Astrocyte (in vitro differentiated cells and primary cell): ENCODE measurements at places on chromosomes 7 and 10.

GRCh38 chr7:135527025-135527424 lies 17.1 kb upstream of the CNOT4 start:
- no peak for DNase-seq

DNA sequence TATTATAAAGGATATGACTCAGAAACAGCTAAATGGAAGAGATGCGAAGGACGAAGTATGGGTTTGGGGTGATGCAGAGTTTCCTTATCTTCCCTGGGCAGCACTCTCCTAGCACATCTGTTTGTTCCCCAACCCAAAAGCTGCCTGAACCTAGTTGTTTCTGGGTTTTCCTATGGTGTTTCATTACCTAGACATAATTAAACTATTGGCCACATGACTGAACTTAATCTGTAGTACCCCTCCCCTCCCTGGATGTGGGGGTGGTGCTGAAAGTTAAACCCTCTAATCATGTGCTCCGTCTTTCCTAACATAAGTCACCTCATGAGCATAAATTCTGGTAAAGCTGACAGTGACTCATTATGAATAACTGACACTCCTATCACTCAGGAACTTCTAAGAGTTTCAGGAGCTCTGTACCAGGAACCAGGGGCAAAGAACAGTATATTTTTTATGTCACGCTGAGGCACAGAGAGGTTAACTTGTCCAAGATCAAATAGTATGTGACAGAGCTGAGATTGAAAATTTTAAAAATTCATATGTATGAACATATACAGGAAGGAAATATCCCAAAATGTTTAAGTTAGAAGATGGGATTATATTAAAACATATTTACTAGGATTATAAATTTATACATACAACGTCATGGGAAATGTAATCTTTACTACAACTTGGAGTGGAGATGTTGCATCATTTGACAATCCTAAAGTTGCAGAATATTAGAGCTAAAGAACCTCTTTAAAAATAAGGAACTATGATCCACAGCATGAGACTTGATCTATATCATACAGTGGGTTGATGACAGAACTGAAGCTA lies 4.8 kb downstream of the STRIP2 start:
- DNase-seq = peak; percentile 69

- DNase-seq = no peak
These were observed 428 bp downstream of the CALML5 start for GRCh38 chr10:5498791-5499492.

GRCh38 chr7:116691664-116692063 lies 19.7 kb downstream of the MET start:
- DNase-seq = peak; percentile 52

DNA sequence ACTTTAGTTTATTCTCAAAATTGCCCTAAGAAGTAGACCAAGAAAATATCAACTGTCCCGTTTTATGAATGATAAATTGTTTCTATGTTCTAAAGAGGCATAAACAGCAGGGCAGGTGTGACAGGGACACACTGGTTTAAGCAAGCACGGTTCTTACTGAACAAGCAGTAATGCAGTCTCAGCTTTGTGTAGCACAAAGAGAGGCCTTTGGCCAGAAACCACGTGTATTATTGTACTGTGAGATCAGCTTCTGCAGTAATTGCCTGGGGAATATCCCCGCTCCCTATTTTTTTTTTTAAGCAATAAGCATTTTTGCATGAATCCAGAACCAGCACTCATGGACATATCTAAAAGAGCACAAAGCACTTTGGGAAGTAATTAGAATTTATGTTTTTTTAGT lies 255.4 kb downstream of the WDR11 start:
- DNase-seq = no peak

DNA sequence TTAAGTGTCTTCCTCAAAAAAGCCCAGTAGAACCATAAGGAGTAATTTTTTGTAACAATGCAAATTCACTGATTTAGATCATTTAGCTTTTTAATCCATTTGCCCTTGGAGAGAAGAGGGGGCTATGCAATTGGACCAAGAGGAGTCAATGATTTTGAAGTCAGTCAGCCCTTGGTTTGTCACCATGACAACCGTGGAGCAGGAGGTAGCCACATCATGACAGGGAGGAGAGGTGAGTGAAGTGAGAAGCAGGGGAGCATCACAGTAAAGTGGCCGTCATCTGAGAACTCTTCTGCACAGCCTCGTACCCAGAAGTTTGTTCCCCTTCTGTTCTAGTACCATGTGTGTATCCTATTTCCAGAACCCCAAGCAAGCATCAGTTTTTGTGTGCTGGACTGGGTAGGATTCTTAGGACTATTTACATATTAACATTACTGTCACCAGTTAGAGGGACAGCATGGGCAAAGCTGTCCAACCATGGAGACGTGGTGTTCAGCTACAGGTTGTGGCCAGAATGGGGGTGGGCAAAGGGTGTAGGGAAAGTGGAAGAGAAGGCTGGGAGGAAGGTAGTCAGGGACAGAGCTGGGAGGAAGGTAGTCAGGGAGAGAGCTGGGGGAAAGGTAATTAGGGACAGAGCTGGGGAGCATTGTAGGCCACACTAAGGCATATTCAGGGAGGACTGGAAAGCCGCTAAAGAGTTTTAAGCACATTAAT lies 13.1 kb downstream of the UBE3C start:
- DNase-seq = no peak

DNA sequence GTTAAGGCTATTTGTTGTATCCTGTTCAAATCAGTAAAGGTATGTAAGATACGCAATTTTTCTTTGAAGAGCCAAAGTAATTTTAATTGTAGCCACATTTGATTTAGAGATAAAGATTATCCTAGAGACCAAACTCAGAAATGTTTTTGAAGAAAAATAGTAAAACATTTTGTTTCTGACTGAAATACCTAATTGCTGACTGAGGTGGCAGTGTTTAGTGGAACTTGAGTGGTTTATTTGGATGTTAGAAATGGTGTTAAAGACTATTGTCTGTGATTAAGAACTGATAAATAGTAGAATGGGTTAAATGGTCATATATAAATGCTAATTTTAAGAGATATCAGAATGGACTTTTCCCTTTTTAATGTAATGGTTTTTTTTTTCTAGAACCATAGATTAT lies 15.3 kb downstream of the EDRF1 start:
- DNase-seq = no peak

- DNase-seq = peak; percentile 81
These were observed 167.7 kb upstream of the TNRC18 start for GRCh38 chr7:5591278-5591874.

DNA sequence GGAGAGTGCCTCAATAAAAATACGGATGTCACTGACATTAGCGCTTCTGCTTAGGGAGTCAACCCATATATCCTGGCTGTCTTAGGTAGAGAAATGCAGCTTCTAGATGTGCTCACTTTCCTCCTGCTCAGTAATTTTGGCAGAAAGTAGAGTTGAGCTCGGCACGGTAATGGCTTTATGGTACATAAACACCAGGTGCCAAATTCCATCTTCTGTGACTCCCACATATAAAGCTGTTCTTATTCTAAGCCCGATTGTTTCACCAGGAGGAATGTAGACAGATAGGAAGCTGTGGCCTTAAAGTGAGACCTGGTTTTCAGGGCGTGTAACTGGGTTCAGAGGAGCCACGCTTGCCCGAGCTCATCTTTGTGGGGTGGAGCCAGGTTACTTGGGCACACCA lies 143.7 kb downstream of the CREB5 start:
- DNase-seq = no peak

DNA sequence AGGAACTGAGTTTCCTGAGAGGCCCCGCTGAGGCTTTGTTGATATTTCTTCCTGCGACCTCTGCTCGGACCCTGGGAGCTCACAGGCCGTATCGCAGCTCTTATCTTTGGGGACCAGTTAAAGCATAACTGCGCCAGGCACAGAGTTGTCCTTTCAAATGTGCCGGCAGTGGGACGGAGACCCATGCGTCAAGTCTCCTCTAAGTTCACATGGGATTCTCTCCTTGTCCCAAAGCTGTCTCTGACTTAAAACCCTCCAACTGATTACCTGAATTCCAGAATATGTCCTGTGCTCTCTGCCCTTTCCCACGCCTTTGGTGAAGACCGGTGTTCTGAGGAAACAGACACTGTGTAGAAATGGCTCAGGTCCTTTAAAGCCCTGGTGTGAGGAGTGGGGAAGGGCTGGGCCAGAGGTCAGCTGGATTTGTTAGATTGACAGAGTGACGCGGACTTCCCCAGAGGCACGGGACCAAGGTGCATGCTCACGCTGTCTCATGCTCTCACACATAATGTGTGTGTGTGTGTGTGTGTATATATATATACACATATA lies 169.8 kb downstream of the EGFR start:
- DNase-seq = no peak

- peak; percentile 67 for DNase-seq
These were observed 117.2 kb upstream of the KLF6 start for GRCh38 chr10:3902054-3902808.

DNA sequence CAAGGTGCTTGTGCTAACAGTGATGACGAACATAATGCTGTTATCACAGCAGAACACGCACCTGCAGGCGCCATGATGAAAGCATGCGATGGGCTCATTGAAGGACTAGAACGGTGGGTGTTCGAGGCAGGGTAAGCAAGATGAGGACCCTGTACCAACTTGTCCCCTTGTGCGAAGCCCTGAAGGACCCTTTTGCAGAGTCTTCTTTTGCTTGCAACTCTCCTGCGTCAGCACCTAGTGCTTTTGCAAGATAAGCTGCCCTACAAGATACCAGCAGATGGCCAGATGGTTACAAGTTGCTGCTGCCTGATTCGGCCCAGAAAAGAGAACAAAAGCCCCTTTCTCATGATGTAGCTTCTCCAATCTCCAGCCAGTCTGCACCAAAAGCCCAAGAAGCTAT lies 4.2 kb upstream of the IL15RA start:
- DNase-seq = no peak

DNA sequence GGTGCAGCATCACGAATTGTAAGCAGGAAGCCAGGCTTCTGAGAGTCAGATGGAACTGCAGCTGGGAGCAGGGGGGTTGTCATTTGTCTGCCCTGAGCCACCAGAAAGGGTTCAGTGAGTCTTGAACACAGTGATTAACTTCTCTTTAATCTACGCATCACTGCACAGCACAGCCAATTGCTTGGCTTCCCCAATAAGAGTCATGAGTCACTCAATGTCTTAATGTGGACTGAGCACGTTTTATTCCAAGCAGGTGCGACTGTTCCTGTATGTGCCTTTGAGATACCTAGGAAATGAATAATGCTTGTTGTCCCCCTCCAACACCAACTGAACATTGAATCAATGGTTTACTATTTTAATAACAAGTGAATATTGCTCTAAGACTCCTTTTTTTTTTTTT lies 26.0 kb upstream of the PLEKHA1 start:
- peak; percentile 45 for DNase-seq

DNA sequence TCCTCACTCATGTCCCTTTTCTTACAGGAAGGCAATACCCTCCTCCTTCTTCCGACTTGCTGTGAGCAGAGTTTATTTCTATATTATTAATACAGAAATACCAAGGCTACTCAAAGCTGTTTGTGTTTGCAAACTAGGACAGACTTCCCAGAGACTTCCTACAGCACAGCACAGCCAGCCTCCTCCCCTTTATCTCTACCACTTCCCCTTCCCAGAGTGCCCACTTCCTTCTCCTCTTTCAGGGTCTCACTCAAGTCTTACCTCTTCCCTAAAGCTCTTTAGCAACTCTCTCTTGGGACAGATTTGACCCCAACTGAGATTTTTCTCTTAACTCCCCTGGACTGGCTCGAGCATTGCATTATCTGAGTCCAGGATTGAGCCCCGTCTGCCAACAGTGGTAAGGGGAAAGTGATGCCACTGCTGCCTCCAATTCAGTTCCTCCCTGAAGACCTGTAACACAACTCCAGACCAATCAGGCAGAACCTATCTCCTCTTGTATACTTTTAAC lies 5.5 kb upstream of the LRGUK start:
- no peak for DNase-seq

- no peak for DNase-seq
These were observed 78.3 kb upstream of the AOAH start for GRCh38 chr7:36802459-36803135.

GRCh38 chr10:37566332-37566731 lies 291.1 kb downstream of the ZNF248 start:
- DNase-seq = no peak

DNA sequence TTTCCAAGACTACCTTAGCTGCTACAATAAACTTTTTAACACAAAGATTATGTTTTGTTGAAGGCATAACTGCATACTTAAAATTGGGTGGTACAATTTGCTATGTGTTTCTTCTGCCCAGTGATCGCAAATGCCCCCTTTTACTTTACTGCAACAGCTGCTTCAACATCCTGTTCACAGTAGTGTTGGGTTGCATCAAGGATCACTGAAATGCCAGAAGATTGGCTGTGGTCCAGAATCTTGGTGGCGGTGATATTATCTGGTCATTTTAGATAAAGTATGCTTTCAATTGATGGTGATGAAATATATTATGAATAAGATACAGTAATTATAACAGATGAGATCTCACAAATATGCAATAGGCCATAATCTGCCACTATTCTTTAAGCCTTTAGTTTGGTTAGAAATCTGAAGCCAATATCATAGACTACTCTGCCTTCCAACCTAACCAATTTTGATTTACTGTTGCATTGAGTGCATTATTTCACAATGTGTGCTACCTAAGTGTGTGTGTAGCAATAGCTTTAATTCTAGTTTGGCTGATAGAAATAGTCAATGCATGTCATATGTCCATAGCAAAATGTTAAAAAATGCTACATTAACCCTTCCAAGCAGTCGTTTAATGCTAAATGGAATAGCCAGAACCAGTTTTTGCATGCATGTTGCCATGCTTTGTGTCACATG lies 29.8 kb upstream of the ING3 start:
- no peak for DNase-seq

DNA sequence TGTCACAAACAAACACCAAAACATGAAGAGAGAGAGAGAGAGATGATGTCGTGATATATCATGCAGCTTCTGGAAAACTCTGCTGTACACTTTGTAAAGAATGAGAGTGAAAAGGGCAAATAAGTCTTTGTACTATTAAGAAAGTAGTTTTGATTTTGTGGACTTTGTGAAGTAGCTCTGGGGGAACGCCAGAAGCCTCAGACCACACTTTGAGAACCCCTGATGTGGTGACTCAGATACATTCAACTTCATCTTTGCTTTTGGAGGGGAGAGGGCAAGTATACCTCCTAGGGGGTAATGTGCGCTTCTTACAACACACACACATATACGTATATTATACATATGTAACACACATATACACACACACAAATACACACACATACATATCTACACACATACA lies 84.3 kb downstream of the GALNT17 start:
- DNase-seq = no peak

- peak; percentile 79 for DNase-seq
These were observed 30.3 kb upstream of the GRB10 start for GRCh38 chr7:50812841-50813475.

GRCh38 chr7:71348821-71349681 lies 217.1 kb downstream of the GALNT17 start:
- no peak for DNase-seq
